HT-29 (cell line): ENCODE measurements at places on chromosomes 16 and 17. TPM values are rescaled to one million over a fixed set of nuclear protein-coding genes. Genes with fewer than 3 reads are reported as not detected.

- no peak for DNase-seq
Observed at GRCh38 chr16:11358531-11358930, 13.3 kb downstream of the RMI2 start.

DNA sequence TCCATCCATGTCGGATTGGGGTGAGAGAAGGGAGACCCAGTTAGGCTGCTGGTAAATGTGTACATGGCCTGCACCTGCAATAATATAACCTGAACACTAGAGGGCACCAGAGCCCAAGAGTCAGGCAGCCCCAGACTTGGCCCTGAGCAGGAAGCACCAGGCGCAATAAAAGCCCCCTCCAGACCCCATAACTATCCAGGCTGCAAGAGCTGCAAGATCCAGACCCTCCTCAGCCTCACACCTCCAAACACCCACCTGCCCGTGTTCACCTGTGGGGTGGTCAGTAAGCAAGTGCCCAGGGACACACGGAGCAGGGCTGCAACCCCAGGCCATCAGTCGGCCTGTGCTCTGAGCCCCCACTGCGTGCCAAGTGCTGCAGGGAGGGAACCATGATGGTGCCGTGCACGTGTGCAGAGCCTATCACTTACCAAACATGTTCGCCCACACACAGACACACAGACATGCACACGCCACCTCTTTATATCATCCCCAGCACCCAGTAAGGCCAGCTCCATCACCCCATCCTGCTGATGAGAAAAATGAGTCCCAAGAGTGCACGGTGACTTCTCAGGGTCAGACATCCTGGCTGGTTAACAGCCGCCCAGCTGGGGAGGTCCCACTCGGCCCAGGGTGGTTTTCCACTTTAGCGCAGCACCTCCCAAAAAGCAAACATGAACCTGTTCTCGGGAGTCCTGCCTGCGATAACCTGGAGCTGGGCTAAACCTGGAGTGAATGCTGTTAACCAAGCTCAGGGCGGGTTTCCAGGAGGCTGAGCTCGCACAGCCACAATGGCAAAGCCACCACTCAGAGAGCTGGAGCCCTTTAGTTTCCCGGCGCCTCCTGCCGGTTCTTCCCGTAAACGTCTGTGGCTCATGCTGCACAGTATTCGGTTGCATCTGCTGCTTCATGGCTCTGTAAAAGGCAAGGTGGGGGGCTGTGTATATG is 439.8 kb downstream of the SOX9 start:
- peak; percentile 90 for DNase-seq

The SREBF1 gene
- total RNA-seq, result 296 and 304 TPM in 2 replicates

DNA sequence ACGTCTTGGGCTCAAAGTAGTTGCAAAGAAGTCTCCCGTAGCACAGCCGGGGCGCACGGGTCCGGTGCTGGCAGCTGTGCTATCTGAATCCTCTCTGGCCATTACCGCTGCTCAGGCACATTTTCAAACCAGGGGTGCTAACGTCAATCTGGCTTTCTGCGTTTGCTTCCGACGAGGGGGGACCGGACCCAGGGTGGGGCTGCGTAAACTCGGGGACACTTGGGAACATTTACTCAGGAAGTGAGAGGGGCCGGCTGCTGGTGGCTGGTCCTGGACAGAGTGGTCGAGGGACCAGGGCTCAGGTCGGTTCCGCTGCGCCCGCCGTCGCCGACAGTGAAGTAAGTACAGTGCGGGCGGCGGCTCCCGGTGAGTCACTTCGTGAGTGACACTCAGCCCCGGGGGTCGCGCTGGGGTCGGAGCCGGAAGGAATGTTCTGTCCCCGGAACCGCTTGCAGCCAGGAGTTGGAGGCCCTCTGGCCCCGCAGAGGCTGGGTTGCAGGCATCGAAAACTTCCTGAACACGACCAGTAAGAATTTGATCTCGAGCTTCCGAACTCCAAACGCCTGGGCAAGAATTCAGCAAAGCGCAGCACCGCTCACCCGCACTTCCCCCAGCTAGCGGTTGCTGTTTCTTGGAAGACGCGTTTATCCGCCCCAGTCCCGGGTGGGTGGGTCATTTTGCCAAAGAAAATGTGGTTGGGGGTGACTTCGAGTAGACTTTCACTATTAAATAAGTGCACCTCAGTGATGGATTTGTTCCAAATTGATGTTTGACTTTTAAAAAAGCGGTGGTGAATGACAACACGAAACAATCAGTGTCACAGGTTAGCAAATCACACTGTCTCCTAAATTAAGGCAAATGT is 1.4 kb upstream of the HS3ST3B1 start:
- DNase-seq, result no peak

DNA sequence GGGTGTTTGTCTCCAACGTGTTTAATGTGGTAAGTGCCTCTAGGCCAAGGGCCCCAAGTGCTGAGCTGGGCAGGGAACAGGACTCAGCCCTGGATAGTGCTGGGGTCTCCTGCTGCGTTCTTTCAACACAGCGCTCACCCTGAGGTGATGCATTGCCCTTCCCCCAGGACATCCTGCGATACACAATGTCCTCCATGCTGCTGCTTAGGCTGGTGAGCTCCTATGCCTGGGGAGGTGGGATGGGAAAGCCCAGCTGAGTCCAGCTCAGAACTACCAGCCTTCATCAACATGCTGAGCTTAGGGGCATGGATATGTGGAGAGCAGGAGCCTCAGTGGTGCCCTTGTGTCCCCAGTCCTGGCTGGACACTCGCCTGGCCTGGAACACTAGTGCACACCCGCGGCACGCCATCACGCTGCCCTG is 563 bp downstream of the ZACN start:
- no peak for DNase-seq

DNA sequence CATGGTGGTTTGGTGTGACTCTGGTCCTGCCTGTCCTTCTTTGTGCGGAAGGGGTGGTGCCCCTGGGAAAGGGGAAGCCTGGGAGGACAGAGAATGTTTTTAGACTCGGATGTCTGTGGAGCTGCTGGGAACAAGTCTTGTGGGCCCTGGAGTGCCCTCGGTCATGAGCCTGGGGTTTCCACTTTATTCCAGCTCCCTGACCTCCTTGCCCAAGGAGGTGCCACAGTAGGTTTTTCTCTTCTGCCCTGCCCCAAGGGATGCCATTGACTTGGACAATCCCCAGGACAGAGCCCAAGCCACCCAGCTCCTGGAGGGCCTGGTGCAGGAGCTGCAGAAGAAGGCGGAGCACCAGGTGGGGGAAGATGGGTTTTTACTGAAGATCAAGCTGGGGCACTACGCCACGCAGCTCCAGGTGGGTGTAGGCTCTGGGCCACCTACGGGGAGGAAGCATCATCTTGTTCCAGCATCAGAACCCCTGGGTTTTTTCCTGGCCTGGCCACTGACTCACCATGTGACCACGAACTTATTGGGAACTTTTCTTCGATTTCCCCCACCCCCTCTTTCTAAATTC is 1.4 kb downstream of the STAT5A start:
- DNase-seq, result no peak

- no peak for DNase-seq
Observed at GRCh38 chr16:10206215-10206614, 24.0 kb upstream of the GRIN2A start.

DNA sequence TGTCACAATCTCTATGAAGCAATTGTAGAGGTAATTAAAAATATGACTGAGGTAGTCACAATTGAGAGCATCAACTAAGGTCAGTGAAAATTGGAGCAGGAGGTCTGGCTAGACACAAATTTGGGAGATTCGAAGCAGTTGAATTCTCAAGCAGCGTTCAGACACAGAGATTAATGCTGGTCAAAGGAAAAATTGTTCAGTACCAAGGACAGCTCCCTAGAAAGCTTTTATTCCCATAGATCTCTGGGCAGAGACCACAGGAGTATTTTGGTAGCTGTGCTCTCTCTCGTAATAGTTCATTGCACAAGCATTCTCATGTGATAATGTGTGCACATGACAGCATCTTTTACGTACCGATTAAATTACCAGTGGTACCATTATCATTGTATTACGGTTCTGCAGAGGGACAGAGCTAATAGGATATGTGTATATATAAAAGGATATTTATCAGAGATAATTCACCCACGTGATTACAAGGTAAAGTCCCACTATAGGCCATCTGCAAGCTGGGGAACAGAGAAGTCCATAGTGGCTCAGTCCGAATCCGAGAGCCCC is 387.5 kb upstream of the HSBP1 start:
- DNase-seq, result peak; percentile 56

DNA sequence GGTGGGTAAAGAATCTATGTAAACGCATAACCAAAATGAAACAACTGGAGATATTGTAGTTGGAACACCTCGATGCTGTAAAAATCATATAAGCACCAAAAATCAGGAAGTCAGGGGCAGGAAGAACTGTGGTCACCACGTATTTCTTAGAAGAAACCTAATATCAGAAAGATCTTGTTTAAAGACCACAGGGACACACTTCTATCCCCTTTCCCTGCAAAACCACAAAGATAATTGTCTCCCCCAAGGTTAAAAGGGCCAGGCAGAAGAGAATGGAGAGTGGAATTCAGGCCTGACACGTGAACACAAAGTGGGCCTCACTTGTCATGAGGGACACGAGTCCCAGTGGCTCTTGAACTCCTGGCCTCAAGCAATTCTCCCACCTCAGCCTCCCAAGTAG is 68.1 kb downstream of the GSG1L start:
- no peak for DNase-seq

DNA sequence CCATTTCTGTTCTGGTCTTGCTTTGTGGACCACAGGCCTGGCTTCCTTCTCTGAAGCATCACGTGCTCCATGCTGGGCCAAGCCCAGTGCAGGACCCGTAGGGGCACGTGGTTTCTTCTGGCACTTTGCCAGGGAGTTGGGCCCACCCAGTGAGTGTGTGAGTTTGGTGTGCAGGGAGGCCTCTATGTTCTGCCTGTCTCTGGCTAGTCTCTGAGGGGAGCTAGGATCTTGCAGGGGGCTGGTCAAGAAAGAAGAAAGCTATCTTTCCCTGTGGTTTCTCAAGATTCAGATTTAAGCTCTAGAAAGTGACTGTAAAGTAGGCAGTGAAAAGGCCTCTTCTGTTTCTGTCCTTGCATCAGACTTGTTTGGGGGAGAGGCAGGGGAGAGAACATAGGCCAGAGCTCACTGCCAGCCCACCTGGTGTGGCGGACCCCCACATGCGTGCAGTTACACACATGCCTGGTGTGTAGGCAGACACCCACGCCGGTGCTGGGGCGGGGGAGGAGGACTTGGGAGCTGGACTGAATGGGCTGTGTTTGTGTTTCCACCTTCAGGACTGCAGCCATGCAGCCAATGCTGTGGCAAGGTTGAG is 11.8 kb downstream of the LASP1 start:
- peak; percentile 58 for DNase-seq

The LRRC36 gene
- 0.46 TPM in 1 of 2 replicates, not detected in the other for total RNA-seq

DNA sequence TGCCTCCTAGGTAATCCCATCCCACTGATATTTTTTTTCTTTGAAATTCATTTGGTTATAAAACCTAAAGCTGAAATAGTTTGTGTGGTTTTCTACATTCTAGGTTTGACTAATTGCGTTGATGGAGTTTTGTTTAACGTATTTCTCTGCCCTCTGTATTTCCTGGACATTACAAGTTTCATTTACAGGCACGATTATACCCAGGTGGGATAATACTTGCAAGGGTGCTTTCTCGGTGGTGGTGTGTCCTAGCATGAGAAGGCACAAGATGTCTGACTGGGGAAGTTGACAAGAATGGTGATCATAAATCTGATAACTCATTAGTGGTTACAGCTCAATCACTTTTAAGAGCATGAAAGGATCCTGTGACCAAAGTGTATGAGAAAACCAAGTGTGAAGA is 45.0 kb downstream of the DYNLRB2 start:
- DNase-seq, result no peak

DNA sequence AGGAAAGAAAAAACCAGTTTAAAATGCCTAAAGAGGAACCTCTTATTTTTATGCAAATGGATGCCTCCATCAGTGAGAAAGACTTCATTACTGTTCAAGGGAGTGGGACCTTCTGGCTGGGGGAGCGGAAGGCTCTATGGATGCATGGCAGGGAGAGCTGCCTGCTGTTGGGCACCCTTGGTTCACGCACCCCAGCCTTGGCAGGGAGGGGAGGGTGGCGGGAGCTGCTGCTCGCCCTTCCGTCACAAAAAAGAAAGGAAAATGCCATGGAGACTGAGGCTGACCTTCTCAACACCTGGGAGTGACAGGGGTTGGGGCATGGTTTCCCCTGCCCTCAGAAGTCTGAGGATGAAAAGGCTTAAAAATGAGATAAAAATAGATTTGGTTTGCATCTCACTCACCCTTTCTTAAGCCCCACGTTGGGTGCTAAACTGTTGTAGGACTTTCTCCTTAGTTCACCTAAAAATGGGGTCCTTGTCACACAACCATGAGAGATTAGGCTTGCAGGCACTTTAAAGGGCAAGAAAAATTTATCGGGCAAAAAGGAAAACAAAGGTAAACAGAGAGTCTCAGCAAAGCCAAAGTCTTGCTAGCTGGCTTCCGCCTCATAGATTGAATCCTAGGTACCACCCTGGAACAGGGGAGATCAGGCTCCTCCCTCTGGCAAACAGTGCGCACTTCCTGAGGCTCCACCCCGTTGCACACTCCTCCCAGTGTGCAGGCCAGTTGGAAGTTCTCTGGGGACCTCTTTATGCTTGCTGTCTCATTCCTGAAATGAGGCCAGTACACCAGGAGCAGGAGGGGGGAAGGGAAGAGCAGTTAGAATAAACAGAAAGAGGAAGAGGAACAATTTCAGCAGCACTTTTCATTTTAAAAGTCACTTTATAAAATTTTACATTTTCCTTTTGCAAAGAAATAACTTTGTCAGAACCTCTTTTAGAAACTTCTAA is 31.6 kb downstream of the PHKB start:
- peak; percentile 11 for DNase-seq

The USP32 gene
- total RNA-seq, result 19.9 and 24.6 TPM in 2 replicates

The JPH3 gene
- not detected in 2 replicates for total RNA-seq

DNA sequence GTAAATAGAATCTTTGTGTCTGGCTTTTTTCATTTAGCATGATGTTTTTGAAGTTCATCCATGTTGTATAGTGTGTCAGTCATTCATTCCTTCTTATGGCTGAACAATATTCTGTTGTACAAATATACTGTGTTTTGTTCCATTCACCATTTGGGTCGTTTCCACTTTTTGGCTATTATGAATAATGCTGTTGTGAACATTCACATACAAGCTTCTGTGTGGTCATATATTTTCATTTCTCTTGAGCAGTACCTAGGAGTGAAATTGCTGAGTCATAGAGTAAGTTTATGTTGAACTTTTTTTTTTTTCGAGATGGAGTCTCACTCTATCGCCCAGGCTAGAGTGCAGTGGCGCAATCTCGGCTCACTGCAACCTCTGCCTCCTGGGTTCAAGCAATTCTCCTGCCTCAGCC is 32.3 kb upstream of the TAOK1 start:
- no peak for DNase-seq

The ABCC6 gene
- 1.9 and 5.1 TPM in 2 replicates for total RNA-seq

The TBC1D3 gene
- total RNA-seq, result not detected in 2 replicates

- no peak for DNase-seq
Observed at GRCh38 chr16:68279726-68280558, 15.6 kb downstream of the SLC7A6 start.
